ENCODE measurements at places on chromosomes 5 and 9. TPM values are rescaled to one million over a fixed set of nuclear protein-coding genes. Genes with fewer than 3 reads are reported as not detected.

PCSK1 gene
- total RNA-seq = 1.8 TPM

WNT8A gene
- total RNA-seq = not detected

CER1 gene
- not detected for total RNA-seq

TNC gene
- total RNA-seq = 1,047 TPM

TAF1L gene
- not detected for total RNA-seq

ABHD17B gene
- total RNA-seq = 38.0 TPM

CATSPER3 gene
- total RNA-seq = 0.29 TPM

GCNT4 gene
- total RNA-seq = 4.0 TPM

C5 gene
- total RNA-seq = 5.7 TPM

NTRK2 gene
- 48.1 TPM for total RNA-seq

PTPRD gene
- total RNA-seq = 92.0 TPM

SPINK13 gene
- not detected for total RNA-seq

TEX48 gene
- not detected for total RNA-seq

PCDHGB5 gene
- 11.7 TPM for total RNA-seq

CTXN3 gene
- total RNA-seq = not detected

FRRS1L gene
- total RNA-seq = 1.9 TPM

LHFPL2 gene
- total RNA-seq = 38.6 TPM

GRIN1 gene
- not detected for total RNA-seq
